ENCODE measurements at places on chromosomes 12 and 14.

GRCh38 chr12:89845366-89845765, 136.7 kb upstream of the ATP2B1 start:
- no peak for DNase-seq

DNA sequence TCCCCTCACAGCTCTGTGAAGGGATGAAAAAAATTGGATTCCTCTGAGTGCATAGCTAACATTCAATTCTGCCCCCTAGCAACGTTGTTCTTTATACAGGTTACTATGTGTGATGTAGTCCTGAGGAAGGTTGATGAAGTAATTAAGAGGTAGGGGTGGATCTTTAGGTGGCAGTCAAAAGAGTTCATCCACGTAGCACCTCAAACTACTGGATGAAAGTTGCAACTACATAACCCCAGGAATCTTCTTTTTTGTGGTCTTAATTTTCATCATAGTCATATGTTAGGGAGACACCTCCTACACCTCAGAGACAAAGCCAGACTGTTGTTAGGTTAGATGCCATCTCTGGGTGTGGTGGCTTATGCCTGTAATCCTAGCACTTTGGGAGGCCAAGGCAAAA, 10.2 kb upstream of the NFE2 start:
- no peak for DNase-seq

DNA sequence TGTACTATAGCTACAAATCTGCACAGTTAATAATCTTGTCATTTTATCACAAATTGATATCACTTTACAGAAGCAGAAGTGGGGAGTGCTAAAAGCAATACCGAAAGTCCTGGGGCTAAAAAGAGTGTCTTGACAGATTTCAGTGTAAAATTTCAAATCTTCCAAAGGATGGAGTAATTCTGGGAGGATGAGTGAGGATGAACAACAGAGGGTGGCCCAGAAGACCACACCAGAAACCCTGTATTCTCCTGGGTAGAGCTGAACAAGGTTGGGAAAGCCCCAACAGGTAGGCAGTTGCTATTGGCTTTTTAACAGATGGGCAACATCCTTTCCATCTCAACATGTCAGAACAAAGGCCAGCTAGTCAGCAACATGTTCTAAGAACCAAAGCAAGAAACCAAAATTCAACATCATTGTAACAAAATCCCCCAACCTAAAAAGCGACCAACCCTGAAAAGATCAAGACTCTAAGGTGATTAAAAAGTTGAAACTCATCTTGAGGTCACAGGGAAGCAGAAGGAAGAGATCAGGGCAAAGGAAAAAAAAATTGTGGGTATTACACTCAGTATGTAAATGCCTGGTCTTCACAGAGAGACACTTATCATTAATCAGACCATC, 38.8 kb downstream of the CBX5 start:
- DNase-seq, result no peak

DNA sequence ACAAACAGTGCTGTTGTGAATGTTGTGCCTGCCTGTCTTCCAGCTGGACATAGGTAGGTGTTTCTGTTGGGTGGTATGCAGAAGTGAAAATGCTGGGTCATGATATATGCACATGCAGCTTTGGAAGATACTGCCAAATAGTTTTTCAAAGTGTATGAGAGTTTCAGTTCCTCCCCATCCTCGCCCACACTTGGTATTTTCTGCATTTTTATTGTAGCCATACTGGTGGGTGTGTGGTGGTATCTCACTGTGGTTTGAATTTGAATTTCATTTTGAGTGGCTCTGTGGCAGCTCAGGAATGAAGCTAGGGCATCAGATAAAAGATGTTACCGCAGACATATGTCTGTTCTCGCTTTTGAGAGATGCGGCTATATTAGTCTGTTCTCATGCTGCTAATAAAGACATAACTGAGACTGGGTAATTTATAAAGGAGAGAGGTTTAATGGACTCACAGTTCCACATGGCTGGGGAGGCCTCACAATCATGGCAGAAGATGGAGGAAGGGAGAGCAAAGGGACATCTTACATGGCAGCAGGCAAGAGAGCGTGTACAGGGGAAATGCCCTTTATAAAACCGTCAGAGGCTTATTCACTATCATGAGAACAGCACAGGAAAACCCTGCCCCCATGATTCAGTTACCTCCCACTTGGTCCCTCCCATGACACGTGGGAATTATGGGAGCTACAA, 183.1 kb downstream of the CAND1 start:
- no peak for DNase-seq

DNA sequence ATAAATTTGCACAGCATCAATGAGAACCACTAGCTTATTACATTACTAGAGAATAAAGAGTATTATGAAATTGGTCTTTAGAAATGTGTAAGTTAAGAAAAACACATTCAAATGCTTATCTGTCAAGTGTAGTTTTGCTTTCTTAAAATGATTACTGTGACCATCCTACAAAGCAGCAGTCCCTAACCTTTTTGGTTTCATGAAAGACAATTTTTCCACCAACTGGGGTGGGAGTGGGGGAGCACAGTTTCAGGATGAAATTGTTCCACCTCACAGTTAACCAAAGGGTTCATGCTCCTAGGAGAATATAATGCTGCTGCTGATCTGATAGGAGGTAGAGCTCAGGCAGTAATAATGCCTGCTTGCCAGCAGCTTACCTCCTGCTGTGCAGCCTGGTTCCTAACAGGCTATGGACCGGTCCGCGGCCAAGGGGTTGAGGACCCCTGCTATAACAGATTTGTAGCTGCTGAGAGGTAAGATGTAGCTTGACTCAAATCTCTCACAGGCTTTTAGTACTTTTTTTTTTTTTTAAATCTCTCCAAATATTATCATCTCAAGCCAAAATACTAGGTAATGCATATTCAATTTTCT, 45.4 kb downstream of the PPP4R3A start:
- no peak for DNase-seq

- no peak for DNase-seq
Observed at GRCh38 chr14:73744175-73744867, 30.1 kb upstream of the PNMA1 start.

DNA sequence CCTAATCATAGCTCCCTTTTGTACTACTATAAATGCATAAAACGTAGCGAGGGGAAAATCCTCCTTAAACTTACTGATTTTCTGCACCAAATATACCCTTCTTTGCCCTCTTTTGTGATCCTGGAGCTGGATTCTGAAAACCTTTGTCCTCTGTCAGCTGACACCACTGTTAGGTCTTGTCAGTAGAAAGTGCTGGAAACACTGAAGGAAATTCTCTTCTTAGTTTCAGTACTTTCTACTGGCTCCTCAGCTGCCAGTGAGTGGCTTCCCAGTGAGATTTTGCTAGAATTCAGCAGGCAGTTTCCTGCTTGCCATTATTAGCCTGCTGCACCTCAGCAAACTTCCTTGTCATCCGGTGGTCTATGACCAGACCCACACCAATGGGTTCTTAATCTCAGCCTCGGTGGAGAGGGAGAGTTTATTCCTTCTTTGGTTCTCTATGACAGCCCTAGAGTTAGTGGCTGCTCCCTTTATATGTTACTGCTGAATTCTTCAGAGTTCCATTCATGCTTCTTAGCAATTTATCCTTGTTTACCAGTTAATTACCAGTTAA, 476.2 kb downstream of the FSCB start:
- no peak for DNase-seq

GRCh38 chr12:19850346-19851065, 411.2 kb downstream of the AEBP2 start:
- no peak for DNase-seq

- no peak for DNase-seq
Observed at GRCh38 chr14:32469388-32470160, 140.5 kb downstream of the AKAP6 start.

- DNase-seq, result no peak
Observed at GRCh38 chr12:40011775-40012129, 94.1 kb downstream of the SLC2A13 start.

- no peak for DNase-seq
Observed at GRCh38 chr12:27161458-27162228, 79.3 kb upstream of the C12orf71 start.

DNA sequence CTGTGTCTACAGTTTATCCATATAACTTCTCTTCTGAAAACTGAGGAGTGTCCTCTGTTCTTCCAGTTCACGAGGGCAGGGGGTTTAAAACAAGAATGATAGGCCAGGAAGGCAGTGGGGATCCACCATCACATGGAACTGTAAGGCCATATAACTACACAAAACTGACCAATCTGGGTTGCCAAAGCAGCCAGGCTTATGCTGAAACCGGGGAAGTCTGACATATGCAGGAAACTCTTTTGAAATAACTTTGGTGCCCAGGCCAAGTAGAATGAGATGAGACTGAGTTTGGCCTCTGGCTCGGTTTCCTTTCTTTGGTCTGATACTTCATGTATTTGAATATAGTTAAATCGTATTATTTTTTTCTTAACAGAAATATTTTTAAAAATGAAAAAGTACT, 18.0 kb upstream of the ATF1 start:
- DNase-seq, result no peak

Measured in activated CD4-positive, CD25-positive, alpha-beta regulatory T cell (primary cell).